ENCODE measurements at places on chromosomes 11 and 22. TPM values are rescaled to one million over a fixed set of nuclear protein-coding genes. Genes with fewer than 3 reads are reported as not detected.

TMEM45B gene
- 0.91 TPM for total RNA-seq

MFNG gene
- total RNA-seq: 211 TPM

PRRG4 gene
- total RNA-seq: 0.33 TPM

ANKK1 gene
- total RNA-seq: 2.4 TPM

GPHA2 gene
- total RNA-seq: not detected

CDCA5 gene
- total RNA-seq: 95.7 TPM

MAFF gene
- total RNA-seq: 12.8 TPM

PRODH gene
- total RNA-seq: 0.06 TPM

POU2AF3 gene
- total RNA-seq: not detected

SPDYC gene
- not detected for total RNA-seq

B3GAT3 gene
- 87.0 TPM for total RNA-seq

BRD1 gene
- total RNA-seq: 56.7 TPM

OR5AN1 gene
- total RNA-seq: not detected

SMIM38 gene
- total RNA-seq: 0.31 TPM

P2RY2 gene
- total RNA-seq: not detected

- no peak for DNase-seq
Observed at GRCh38 chr11:115291325-115291724, 212.9 kb downstream of the CADM1 start.

DNA sequence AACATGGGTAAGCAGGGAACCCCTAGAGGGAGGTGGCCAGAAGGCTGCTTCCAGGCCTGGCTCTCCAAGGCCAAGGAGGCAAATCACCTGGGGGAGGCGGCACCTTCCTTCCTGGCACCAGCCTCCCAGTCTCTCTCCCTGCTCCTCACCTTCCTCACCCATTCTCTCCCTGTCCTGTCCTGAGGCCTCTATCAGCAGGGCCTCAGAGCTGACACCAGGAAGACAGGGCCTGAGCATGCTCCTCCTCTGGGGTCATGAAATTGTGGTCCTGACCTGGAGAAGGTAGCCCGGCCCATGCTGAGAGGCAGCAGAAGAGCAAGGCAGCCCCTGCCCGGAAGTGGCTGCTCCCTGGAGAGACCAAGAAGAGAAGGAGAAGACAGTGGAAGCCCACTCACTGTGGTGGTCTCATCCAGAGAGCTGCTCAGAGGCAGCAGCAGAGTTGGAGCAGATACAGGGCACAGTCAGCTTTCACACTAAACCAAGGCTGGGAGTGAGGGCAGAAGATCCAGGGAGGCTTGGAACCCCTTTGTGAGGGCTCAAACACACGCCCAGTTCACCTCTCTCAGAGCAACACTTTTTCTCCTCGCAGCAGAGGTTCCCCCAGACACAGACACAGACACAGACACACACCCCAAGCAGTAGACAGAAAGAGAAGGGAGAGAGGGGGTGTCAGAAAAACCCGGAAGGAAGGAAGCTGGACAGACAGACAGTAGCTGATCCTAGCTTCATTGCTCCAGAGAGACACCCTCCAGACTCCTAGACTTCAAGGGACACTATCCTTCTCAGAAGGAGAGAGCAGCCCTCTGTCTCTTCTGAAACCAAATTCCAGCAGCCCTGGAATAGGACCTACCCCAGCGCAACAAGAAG lies 1.8 kb downstream of the BCL9L start:
- DNase-seq: no peak

DNA sequence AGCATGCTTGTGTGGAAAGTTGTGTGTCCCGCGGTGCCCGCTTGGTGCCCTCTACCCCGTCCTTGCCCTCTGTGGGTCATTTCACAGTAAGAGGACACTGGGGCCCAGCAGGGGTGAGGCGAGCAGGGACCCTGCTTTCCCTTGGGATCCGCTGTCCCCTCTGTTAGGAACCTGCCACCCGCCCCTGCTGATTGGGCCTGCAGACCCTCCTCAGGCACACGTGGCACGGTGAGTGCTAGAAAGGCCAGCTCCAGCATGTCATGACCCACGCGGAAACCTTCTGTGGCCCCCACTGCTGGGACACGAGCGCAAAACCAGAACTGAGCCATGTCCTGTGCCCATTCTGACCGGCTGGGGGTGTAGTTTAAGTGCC lies 353.1 kb downstream of the TBC1D22A start:
- DNase-seq: no peak

GRCh38 chr11:118341815-118342489 lies 553 bp downstream of the CD3D start:
- DNase-seq: no peak

DNA sequence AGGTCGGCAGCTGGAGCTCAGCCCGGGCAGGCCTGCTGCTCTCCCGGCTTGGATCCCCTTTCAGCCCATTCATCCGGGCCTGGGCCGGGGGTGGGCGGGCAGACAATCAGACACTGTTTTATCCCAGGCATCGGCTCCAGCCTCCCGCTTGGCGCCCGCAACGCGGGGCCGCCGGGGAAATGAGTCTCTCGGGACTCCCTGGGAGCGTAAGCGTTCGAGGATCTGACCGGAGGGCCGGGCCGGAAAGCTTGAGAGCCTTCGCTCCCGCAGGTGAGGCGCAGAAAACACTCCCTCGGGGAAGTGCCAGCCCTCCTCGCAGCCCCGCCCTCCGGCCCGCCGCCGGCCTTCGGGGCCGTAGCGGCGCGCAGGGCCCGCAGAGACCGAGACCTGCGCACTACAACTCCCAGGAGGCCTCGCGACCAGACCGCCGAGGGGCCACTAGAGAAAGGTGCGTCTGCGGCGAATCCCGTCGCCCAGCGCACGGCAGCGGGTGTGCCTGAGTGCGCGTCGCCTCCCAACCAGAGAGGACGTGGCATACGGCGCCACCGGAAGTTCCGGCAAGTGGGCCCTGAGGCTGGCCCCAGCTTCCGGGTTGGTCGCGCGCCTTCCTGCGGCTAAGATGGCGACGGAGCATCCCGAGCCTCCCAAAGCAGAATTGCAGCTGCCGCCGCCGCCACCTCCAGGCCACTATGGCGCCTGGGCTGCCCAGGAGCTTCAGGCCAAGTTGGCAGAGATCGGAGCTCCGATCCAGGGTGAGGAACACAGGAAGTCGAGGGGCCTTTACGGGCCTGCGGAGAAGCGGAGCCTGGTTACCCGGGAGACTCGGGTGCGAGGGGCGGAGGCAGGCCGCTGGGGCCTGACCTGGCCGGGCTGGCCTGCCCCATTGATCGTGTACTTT lies at the start of gene SF3B2:
SF3B2 (plus strand) TSS at position 599 of the 898 bp plus-strand sequence; CDS start at position 620, 21 bp downstream.
- DNase-seq: peak; percentile 96

- no peak for DNase-seq
Observed at GRCh38 chr11:72267956-72268617, 24.1 kb upstream of the PHOX2A start.

- no peak for DNase-seq
Observed at GRCh38 chr11:79959318-79959717, 518.5 kb upstream of the TENM4 start.

- no peak for DNase-seq
Observed at GRCh38 chr11:69073469-69073868, 24.7 kb downstream of the TPCN2 start.

- no peak for DNase-seq
Observed at GRCh38 chr22:49432211-49432896, 395.3 kb downstream of the BRD1 start.

- DNase-seq: peak; percentile 62
Observed at GRCh38 chr11:76768088-76768908, 14.9 kb upstream of the TSKU start.

- no peak for DNase-seq
Observed at GRCh38 chr11:70771099-70771885, 373.0 kb downstream of the CTTN start.

- no peak for DNase-seq
Observed at GRCh38 chr22:21100149-21101032, 54.6 kb downstream of the LRRC74B start.

DNA sequence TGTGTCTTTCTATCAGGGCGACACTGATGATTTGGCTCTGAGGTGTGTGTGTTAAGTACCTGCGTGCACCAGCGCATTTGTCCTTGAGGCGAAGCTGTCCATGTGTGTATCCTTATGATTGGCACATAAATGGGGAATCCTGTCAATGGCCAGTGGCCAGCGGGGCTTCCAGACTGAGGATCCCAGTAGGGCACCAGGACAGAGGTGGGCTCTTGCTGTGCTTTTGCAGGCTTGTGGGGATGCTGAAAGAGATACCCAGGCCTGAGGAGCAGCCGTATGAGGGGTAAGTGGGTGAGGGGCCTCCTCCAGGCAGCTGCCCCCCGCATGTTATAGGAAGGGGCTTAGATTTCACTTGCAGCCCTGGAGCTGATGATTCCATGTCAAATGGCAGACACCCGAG lies 156.8 kb downstream of the ST3GAL4 start:
- no peak for DNase-seq

DNA sequence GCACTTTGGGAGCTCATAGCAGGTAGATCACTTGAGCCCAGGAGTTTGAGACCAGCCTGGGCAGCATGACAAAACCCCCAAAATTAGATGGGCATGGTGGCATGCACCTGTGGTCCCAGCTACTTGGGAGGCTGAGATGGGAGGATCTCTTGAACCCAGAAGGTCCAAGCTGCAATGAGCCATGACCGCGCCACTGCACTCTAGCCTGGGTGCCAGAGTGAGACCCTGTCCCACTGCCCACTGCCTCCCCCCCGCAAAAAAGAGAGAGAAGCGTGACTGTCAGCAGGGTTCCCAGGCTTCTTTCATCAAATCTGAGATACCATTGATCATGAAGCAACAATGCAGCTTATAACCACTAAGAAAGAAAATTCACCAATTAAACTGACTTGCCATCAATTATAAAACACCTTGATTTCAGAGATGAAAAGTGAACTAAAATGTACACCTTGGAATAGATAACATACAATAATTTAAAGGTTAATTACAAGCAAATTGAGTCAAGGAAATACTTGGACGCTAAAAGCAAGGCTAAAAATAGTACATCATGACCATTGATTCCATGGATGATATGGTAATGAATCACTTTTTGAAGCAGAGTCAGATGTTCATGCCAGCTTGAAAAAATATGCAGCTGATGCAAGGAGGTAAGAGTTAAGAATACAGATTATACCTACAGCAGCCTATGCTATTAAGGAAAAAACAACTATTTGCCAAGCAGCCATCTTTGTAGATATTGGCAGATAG lies 90.8 kb upstream of the ALKBH3 start:
- DNase-seq: no peak

DNA sequence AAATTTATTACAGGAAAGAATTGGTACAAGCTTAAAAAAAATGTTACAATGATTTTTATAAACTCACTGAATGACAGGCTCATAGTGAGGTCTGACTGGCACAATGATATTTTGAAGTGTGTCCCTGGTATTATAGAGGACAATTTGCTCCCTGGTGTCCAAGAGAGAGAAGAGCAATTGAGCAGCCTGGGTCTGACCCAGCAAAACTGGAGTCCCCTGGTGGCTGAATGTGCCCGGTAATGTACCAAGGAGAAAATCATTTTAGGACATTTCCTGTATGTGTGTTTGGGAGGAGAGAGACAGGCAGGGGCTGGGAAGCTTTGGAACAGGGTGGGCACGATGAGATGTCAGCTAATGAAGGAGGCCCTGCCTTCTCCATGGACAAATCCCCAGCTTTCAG lies 125.3 kb downstream of the APOL5 start:
- DNase-seq: no peak

- DNase-seq: no peak
Observed at GRCh38 chr22:46393873-46394272, 58.4 kb downstream of the TRMU start.

- no peak for DNase-seq
Observed at GRCh38 chr11:11858676-11859075, 16.9 kb downstream of the USP47 start.

DNA sequence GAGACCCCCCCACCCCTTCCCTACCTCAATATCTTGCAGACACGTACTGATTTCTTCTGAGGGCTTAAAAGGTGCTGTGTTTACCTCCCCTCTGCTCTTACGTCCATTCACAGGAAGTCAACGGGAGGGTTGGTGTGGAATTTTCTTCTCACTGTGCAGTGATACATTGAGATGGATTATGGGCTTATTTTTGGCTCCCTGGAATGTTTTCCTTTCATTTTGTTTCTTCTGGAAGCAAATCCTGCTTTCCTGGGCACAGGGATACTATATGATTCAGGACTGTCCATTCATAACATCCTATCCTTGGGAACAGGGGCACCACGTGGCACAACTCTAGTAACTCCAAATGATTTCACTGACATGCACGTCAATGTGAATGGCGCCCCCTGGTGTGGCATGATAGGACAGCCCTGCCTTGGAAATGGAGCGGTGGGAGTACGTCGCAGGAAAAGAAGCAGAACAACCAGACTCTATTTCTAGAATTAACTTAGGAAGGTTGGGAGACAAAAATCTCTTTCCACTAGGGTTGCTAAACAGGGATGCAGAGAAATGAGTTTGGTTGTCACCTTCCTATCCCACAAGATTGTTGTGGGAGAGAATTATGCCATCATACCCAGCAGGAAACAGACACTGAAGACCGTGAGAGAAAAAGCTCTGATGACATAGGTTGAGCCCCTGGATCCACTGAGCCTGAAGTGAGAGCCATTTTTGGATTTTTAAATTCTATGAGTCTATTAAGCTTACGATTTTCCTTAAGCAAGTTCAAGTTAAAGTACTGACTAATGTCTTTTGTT lies 146.5 kb upstream of the RAG2 start:
- DNase-seq: peak; percentile 57

- no peak for DNase-seq
Observed at GRCh38 chr22:45823336-45823735, 151.7 kb downstream of the ATXN10 start.

- DNase-seq: no peak
Observed at GRCh38 chr11:35107861-35108260, 31.1 kb upstream of the CD44 start.

DNA sequence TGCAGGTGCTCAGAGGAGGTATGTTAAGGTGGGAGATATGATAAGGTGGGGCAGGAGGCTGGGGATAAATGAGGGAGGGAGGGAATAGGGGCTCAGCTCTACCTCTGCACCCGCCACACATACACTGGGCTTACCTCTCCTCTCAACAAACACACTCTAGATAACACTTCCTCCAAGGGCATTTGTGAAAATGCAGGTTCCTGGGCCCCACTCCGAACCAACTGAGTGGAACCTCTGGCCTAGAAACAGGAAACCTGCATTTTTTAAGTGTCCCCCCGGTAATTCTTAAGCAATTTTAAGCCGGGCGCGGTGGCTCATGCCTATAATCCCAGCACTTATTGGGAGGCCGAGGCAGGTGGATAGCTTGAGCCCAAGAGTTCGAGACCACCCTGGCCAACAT lies 46.5 kb upstream of the CD5 start:
- DNase-seq: peak; percentile 9

DNA sequence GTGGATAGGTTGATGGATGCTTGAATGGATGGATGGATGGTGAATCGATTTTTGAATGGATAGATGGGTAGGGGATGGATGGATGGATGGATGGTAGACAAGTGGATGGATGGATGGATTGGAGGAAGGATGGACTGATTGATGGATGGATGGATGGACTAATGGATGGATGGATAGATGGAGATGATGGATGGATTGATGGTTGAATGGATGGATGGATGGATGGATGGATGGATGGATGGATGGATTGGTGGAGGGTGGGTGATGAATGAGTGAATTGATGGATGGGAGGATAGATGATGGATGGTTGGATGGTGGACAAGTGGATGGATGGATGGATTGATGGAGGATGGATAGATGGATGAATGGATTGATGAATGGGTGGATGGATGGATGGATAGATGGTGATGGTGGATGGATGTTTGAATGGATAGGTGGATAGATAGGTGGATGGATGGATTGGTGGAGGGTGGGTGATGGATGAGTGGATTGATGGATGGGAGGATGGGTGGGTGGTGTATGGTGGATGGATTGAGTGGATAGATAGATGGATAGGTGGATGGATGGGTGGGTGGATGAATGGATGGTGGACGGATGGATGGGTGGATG lies 1140.9 kb downstream of the BRD1 start:
- DNase-seq: no peak
